Activated CD4-positive, alpha-beta T cell treated with anti-CD3 and anti-CD28 coated beads, Interleukin-2, amount 50 U/mL, for 1 hour (primary cell): ENCODE measurements at places on chromosomes 6 and 20.

DNA sequence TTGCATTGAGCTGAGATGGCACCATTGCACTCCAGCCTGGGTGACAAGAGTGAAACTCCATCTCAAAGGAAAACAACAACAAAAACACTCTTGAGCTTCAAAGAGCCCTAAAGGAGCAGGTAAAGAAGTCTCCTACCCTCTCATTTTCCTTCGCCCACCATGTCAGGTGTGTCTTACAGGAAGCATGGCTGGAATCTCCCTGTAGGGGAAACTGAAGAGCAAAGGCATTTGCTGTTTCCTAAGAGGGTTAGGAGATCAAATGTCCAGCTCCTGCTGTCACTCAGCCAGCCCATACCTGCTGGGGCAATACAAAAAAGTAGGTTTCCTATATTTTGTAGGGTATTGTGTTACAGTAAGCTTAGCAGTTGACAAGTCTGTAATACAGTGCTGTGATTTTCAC is 43.3 kb downstream of the SPATA2 start:
- no peak for DNase-seq

DNA sequence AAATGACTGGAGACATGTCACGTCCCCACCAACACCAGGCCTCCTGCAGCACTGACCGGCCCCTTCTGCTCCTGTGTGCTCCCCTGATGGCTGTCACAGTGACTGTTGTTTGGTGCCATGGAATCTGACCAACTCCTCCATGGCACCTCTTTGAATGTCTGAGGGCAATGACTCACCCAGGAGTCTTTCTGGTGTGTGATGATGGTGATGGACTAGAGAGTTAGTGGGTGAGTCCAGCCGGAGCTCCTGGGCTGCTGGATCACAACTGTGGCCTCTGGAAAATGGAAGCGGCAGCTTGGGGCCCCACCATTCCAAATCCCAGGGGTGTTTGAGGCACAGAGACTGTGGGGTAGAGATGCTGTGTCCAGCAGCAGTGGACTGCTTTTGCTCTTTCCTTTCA is 133.3 kb downstream of the TFAP2C start:
- no peak for DNase-seq

DNA sequence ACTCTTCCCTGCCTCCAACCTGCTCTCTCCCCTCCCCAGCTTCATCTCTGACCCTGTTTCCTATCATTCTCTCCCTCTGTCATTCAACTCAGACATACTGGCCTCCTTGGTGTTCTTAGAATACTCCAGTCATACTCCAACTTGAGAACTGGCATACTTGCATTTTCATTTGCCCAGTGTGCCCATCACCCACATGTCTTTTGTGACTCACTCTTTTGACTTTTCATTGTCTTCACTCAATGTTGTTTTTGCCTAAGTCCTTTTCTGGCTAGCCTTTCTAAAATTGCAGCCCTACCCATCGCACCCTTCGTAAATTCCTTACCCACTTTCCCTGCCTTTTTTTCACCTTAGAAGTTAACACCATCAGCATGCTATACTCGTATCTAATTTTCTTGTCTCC is 77.0 kb upstream of the CD2AP start:
- DNase-seq = no peak

DNA sequence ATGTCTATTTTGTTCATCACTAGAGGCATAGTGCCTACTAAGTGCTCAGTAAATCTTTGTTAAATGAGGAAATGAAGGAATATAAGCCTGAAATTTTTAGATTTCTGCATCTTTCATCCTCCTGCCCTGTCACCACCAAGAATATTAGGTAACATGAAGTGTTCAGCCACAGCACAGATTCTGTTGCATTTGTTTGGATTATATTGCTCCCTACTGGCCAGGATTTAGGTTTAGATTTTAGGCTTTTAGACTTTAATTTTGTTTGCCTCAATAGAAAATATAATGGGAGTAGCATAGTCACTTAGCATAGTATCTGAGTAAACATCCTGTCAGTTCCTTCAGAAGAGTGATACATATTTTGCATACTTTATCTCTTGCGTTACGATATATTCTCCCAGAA is 14.2 kb downstream of the FARS2 start:
- DNase-seq = no peak

- DNase-seq = no peak
These were observed 30.1 kb downstream of the HDDC2 start for GRCh38 chr6:125271486-125272159.

DNA sequence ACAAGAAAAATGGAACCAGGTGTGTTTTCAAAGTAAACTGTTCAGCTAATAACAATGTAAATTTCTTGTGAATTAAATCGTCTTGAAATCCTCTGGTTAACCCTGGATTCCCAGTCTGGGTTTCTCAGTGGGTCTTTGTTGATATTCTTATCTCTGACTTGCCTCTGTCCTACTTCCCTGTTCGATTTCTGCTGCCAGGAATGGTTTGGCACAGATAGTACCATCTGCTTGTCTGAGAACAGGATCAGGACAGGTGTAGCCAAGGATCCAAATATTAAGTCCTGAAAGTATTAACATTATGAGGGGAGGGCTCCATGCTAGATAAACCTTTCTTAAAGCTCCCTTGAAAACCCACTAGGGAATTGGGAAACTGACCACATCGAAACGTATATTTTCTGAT is 30.1 kb downstream of the ARFGEF2 start:
- no peak for DNase-seq
